Right hindlimb (tissue), 1 donor: ENCODE measurements at places on chromosomes 1 and 21.

DNA sequence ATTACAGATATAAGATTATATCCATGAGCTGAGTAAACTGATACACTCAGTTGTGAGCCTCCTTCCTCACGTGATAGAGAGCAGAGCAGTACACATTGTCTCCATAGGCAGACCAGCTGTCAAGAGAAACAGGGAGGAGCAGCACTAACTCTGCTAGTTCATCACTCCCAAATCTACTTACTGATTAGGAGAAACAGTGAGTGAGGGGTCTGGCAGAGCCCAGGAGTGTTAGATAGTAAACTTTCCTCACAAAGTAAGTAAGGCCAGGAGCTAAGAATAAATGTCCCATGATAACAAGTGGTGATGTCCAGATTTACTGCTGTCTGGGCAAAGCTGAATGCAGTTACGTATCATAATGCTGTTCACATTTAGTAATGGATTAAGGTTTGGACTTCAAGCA is 168.6 kb upstream of the KCNK2 start:
- no peak for DNase-seq

- no peak for DNase-seq
Observed at GRCh38 chr1:58857680-58858673, 74.1 kb upstream of the JUN start.

- peak; percentile 43 for DNase-seq
Observed at GRCh38 chr1:28887419-28887834, 26.9 kb upstream of the EPB41 start.

DNA sequence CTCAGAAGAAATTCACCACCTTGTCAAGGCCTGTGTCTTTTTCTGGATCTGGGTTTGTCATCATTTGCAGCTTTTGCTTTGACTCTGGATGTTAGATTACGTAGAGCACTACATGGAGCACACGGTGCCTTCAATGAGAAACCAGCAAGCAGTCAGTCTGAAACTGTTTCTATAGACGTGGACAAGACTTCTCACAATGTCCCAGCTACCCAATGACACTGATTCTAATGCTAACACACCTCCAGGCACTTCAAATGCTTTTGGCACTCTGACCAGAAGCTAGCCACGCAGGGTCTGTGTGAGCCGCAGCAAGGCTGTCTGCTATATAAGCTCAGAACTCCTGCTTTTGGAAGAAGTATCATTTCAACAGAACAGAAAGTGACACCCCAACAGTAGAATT is 38.2 kb downstream of the ITPKB start:
- no peak for DNase-seq

DNA sequence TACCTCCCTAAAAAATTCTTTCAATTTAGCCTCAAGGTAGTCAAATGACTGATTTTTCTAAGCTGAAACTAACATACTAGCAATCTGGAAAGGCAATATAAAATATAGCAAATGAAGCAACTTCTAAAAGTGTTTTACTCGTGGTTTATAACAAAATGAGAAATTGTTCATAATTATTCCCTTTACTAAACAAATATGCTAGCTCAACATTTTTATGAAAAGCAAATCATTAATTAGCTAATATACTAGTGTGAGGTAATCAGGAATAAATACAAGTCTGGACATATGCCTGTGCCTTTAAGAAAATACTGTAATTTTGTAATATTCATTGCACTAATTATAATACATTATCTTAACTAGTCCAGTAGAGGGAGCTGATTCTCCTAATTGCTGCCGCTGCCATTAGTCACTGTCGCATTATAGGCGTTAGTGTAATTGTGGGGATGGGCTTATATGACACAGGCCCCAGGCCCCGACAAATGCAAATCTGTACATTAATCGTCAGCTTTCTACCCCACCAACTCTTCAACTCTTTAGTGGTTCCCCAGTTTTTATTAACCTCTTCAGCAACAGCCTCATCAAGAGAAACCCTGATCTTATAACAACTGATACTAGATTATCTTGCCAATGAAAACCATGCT is 160.9 kb downstream of the GABPA start:
- no peak for DNase-seq

DNA sequence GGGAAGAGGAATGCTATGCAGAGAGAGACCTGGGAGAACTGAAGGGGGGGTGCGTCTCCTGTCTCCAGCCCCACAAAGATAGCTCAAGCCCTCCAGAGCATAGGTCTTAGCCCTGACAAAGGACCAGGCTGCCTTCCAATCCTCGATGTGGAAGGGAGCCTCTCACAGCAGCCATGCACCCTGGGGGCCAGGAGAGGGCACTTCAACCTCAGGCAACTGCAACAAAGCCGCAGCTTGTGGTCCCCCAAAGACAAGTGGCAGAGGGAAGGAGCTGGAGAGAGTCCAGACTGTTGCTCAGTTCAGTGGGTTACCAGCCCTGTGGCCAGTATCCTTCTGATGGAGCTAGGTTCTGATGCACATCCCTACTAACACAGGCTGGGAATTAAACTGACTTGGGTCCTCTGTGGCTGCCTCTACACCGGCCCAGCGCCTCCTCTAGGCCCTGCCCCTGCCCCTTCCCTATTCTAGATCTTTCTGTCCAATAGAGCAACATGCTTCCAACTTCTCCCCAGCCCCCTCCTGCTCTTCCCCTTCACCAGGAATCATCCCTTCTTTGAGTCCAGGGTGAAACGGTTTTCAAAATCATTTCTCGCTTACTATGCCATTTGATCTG is 100.7 kb upstream of the SPATA6 start:
- DNase-seq: peak; percentile 63

DNA sequence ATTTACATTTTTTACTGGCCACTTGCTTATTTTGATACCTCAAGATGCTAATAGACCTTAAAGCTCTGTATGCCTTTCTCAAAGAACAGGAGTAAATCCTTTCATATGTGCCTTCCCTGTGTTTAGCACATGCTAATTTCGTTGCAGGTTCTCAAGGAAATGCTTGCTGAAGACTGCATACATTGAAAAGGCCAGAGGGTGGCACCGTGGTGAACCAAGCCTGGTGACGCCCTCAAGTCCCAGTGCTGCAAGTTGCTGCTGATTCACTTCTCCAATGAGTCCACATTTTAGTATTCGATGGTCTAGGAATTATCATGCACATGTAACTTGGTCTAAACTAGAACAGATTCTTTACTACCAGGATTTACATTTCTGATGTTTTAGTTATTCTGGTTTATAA is 94.1 kb downstream of the CLDN17 start:
- no peak for DNase-seq

DNA sequence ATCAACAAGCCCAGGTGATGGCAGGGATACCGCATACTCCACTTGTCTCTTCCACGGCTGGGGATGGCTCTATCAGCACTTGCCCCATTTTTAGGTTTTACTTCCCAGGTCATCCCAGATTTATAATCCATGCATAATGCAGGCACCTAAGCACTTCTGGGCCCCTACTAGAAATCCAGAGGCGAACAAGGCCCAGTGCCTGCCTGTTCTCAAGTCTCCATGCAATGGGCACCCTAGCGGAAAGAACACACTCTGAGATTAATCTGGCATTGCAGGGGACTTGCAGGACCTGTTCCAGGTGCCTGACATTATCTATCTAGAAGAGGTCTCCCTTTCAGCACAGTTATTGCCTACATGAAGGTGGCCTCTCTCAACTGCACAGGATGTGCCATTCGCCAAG is 39.8 kb downstream of the HIVEP3 start:
- no peak for DNase-seq

GRCh38 chr1:41665962-41666917 is 181.8 kb upstream of the EDN2 start:
- DNase-seq: no peak

- DNase-seq: peak; percentile 4
Observed at GRCh38 chr1:53557369-53557768, 98.2 kb downstream of the DMRTB1 start.

DNA sequence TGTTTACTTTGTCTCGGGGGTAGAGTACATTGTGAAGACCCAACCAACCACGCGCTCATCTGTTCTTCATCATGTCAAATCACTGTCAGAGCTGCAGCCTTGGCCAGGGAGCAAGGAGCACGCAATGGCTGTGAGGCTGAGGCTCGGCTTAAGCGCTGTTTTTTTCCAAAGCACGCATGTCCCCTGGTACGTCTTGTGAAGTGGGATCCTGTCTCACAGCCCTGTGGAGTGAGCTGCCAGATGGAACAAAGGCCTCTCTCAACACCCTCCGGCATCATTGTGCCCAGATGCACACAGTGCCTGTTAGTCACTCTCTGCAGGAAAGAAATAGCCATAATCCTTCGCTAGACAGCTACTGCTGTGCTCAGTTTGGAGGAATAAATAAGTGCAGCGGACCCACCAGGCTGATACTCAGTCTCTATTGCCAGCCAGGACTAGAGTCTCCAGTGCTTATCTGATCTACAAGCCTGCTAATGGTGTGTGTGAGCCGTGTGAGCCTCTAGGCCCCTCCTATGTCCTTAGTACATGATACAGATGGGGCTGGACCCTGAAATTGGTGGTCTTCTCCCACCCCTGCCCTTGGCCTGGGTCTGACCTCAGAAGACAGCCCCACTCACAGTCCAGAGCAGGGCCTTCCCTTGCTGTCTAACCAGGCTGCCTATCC is 91.3 kb upstream of the COA6 start:
- DNase-seq: no peak

DNA sequence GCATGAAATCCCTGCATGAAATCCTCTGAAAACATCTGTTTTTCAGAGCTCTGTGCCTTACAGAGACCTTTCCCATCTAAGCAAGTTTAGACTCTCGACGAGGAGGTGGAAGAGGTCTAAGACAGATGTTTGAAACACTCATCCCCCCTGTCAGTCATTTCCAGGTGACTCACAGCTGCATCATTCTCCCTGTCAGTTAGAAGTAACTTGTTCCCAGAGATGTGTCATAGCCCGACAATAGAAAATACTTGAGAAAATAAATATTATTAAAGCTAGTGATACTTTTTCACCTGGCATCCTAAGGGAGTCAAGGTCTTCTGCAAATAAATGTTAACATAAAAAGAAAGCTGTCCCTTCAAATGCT is 41.6 kb upstream of the SEC16B start:
- DNase-seq: no peak

GRCh38 chr1:70420320-70420719 is 9.3 kb downstream of the CTH start:
- no peak for DNase-seq

DNA sequence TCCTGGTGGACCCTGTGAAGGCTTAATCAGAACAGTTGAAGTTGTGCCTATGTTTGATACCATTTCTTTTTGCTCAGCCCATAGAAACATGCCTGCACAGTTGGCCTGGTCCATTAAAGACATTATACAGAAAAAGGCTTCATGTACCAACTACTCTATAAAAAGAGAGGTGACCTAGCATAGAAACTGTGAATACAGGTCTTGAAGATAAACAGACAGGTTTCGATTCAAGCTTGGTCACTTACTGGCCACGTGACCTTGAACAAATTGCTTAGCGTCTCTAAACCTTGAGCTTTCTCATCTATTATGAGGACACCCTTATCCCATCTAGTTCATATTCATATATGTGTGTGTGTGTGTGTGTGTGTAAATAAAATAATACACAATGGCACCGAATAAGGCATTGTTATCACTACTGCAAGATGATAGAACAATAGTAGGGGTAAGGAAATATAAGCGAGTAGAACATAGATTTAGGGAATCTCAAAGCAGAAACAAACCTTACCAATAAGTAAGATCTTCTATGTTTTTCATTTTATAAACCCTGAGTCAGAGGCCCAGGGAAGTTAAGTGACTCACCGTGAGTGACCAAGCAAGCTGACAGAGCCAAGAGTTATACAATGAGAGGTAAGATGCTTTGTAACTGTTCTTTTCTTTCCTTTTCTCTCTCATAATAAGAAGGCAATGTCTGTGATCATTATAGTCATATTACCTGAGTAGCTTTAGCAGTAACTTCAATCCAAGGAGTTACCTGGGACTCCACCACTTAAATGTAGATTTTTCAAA is 476.8 kb upstream of the DEPDC1 start:
- no peak for DNase-seq

DNA sequence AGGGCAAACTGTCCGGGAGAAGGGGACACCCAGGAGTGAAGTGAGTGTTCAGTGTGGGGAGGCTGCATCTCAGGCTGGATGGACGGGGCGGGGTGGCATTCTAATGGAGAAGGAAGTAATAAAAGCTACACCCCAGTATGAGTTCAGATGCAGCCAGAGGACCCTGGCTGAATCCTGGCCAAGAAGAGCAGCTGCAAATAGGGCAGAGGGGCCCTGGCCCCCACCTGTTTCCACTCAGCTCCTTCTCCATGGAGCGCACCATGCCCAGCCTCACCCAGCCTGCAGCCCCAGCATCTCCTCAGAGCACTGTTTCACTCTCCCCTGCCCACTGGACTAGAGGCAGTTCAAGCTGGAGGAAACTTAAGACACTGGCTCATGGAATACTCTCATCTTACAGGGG is 46.4 kb downstream of the KCND3 start:
- no peak for DNase-seq

DNA sequence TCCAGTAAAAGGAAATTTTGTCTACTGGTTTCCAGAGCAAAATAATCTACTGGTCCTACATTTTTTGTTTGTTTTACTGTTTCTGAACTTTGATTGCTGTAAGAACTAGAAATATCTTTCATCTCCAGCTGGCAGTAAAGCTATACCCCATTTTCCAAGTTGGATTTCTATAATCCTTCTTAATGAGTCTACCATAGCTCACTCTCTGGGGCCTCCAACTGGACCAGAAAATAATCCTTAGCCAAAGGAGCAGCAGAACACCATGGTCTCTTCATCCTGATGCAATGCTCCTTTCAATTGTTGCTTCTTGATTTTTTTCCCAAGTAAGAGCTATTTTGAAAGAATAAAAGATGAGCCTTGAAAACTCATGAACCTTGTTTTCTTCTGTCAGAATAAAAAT is 110.0 kb upstream of the COL11A1 start:
- DNase-seq: no peak

DNA sequence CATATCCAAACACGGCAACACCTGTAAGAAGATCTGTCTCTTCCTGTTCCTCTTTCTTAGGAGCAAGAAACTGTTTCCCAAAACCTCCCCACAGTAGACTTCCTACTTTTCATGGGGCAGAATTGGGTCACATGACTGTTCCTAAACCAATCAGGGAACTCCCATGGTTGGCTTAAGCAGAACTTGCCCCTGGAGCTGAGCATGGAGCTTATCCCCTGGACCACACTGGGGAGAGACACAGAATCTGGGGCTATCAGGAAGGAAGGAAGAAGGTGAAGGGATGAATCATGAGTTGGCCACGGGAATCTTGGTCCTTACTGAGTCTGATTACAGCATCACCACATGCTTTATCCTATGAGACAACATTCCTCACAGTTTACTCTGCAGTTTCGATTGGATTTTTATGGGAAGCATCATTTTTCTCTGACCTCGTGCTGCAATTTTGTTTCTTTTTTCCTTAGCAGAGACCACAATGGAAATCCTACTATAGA is 81.8 kb downstream of the CDC7 start:
- no peak for DNase-seq
